ENCODE measurements at places on chromosomes 12 and 14. TPM values are rescaled to one million over a fixed set of nuclear protein-coding genes. Genes with fewer than 3 reads are reported as not detected.

DNA sequence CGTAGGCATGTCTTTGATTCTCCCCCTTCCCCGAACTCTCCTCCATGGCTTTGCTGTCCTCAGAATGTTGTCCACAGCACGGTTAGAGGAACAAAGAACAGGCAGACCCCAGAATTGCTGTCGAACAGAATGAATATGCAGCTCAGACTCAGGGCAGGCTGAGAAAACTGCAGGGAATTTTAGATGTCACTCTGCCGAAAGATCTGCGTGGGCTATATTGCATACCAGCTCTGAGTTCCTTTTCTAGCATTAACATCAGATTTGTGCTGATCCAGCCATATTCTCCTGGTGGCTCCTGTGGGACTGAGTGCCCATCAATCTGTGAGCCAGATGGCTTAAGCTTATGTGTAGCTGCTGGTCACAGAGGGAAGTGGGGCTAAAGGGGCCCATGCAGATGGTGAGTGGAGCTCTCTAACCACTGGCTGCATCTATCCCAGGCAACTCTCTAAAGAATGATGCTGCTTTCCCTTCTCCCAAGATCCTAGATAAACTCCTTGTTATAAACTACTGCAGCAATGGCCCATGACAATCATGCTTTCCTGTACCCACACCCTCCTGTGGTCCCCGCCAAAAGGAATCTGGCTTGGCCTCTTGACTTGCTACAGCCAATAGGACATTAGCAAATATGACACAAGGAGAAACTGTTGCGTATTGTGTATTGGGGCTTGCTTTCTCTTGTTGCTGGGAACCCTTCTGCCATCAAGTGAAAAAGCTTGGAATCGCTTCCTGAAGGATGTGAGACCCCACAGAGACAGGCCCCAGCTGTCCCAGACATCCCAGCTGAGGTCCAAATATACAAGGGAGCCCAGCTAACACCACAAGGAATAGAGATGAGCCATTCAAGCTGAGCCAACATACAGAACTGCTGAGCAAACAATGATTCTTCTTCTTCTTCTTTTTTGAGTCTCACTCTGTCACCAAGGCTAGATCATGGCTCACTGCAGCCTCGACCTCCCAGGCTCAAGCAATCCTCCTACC lies 101.3 kb downstream of the FOXN3 start:
- H3K27ac ChIP-seq: no peak overlapping the region
- no peaks in the 10 kb centered on the region for H3K27me3 ChIP-seq
- no peak overlapping the region for H3K4me3 ChIP-seq
- no peak for DNase-seq

Gene WNT1
- not detected for total RNA-seq

Gene PIWIL1
- total RNA-seq: 0.28 TPM

- DNase-seq: no peak
- H3K27ac ChIP-seq: peak overlapping the region; percentile 12
- no peak overlapping the region for H3K4me3 ChIP-seq
- H3K27me3 ChIP-seq: no peaks in the 10 kb centered on the region
- H3K4me1 ChIP-seq: peaks cover 15% of the 10 kb centered on the region
Measured at GRCh38 chr12:10716704-10717315, 6.3 kb downstream of the YBX3 start.

Gene CHFR
- 39.5 TPM for total RNA-seq

DNA sequence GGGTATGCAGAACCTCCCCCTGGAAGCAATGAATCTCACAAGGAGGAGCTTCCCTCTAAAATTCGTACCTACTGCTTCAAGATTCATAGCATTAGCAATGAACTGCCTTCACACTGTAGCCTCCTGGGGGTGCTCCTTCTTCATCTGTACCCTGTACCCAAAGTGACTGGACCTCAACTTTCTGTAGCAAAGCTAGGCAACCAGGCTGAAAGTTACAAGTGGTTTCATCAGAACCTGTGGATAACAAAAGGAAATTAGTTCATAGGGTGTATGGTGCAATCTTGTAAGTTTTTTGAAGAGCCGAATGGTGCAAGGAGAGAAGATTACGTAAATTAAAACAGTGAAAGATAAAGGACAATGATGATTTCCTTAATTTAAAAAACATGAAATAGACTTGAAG lies 1541.7 kb upstream of the FLRT2 start:
- H3K36me3 ChIP-seq: no peaks in the 10 kb centered on the region
- H3K4me1 ChIP-seq: no peaks in the 10 kb centered on the region
- no peak overlapping the region for H3K27ac ChIP-seq
- no peak for DNase-seq
- no peak overlapping the region for H3K4me3 ChIP-seq

GRCh38 chr12:11881835-11882234 lies 188.9 kb upstream of the BCL2L14 start:
- no peak overlapping the region for H3K27ac ChIP-seq
- no peak for DNase-seq
- H3K27me3 ChIP-seq: no peaks in the 10 kb centered on the region
- H3K4me1 ChIP-seq: peaks cover 50% of the 10 kb centered on the region
- peaks cover 85% of the 10 kb centered on the region for H3K36me3 ChIP-seq

Gene RND1
- 1.1 TPM for total RNA-seq

Gene RFX4
- 0.05 TPM for total RNA-seq

Gene NR1H4
- total RNA-seq: 0.05 TPM

All from thymus (tissue), 14 donors.